ENCODE measurements at places on chromosomes 11 and 22.

- no peak for DNase-seq
These were observed 1.6 kb upstream of the ACY3 start for GRCh38 chr11:67651976-67652781.

DNA sequence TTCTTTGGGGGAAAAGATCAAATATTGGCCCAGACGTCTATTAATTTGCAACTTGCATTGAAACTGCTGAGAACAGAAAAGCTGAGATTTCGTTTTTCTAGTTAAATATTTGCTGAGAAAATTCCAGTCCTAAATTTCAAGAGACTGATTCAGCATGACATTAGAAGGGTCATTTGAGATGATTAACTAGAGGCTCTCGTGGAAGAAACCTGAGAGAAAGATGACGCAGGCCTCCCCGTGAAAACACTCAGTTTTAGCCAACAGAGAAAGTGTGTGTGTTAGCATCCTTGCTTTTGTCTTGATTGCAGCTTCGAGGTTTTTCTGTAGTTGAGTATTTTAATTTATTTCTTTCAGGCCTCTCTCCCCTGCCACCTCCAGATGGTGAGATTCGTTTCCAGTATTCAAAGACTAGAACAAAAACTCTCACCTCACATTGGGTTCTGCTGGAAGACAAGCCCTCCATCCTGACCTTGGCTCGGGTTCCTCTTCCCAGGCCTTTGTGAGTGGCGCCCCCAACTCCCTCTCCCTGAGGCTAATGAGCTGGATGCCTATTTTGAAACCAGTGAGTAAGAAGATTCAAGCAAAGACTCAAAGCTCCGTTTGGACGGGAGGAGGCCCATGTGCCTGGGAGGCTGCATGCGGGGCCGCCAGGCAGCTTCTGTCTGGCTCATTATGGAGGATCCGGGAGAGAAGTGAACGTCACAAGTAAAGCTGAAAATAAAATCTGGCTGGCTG is 52.4 kb downstream of the CELSR1 start:
- no peak for DNase-seq

DNA sequence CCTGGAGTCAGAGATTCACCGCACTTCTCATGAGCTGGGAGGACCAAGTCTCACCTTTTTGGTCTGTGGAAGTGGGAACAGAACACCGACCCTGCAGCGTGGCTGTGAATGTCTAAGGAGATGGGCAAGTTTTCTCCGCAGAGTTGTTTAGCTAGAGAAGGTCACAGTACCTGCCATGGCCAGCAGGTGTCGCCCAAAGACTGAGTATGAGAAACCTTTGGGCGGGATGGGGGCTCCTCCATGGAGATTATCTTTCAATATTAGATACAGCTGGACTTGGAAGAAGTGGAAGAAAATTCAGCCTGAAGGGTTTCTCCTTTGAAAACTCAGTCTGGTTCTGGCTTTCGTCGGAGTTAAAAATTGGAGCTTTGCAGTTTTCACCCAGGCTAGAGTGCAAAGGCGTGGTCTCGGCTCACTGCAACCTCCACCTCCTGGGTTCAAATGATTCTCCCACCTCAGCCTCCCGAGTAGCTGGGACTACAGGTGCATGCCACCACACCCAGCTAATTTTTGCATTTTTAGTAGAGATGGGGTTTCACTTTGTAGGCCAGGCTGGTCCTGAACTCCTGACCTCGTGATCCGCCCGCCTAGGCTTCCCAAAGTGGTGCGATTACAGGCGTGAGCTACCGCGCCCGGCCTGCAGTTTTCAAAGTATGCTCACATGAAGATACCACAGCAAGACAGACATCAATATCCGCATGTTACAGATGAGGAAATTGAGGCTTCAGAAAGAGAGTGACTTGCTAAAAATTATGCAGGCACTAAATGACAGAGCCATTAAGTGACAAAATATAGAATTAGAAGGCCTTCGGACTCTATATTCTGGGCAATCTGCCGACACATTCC is 10.7 kb upstream of the DSCAML1 start:
- DNase-seq, result peak; percentile 75

DNA sequence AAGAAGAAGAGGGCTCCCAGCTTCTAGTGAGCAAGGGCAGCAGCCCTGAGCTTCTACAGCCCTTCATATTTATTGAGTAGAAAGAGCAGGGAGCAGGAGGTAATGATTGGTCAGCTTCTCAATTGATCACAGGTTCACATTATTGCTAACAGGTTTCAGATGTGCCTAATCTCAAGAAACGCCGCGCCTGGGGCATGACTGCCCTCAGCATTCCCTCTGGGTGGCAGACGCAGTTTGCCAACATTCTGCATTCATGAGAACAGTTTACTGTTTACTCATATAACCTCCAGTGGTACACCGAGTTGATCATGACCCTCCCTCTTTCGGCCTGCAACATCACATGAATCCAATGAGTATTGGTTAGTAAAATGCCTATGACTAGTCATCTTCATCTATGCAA is 4.7 kb upstream of the ZNF74 start:
- no peak for DNase-seq

DNA sequence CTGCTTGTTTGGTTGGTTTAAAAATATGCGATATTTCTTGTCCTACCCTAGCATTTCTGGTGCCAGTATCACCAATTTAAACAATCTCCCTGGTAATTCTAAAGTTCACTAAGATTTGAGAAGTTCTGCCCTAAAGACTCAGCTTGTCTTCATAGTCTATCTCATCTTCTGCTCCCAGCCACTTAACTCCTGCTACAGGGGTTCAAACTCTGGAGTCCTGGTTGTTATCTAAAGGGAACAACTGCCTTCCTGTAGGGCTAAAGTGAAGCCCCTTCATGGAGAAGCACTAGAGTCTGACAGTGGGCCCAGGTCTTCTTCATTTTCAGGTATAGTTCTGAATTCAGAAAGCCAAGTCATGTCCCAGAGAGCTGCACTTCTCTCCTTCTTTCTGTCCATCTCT is 73.2 kb downstream of the CTNND1 start:
- no peak for DNase-seq

DNA sequence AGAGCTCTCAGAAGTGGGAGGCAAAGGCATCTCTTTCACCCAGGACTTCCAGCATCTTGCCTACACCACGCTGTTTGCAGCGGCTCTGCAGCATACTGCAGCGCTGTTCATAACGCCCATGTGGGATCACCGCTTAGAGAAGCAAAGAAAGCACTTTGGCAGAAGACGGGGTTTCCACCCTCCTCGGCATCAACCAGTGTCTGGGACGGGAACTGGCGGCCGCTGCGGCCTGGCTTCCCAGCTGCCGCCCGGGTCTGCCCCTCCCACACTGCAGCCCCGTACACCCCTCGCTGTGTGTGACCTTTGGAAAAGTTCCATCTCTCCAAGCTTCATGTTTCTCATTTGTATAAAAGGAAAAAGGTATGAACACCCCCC is 545 bp upstream of the TIRAP start:
- peak; percentile 63 for DNase-seq

DNA sequence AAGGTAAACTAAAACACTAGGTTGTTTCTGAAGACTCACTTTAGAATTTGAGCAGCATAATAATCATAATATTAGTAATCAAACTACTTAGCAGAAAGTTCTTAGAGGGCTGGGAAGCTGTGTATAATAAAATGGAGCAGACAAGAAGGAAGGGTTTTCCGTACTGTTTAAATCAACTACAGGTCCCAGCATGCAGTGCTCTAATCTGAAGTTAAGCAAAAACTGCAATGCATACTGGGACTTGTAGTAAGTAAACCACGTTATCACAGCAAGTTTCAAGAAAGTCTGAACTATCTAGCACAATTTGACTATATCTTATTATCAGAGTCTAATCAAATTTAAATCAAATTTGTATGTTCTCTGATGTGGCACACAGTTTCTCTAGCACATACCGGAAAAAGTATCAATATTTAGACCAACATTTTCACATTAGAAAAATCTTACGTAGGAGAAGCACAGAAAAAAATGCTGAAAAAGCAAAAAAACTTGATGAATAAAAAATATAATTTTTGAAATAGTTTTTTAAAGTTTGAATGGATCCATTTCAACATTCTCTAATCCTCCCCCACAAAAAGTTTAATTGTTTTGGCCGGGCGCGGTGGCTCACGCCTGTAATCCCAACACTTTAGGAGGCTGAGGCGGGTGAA is 8.2 kb downstream of the PHF21A start:
- DNase-seq, result peak; percentile 81

- peak; percentile 66 for DNase-seq
These were observed 233.3 kb downstream of the CTTN start for GRCh38 chr11:70631624-70632047.

DNA sequence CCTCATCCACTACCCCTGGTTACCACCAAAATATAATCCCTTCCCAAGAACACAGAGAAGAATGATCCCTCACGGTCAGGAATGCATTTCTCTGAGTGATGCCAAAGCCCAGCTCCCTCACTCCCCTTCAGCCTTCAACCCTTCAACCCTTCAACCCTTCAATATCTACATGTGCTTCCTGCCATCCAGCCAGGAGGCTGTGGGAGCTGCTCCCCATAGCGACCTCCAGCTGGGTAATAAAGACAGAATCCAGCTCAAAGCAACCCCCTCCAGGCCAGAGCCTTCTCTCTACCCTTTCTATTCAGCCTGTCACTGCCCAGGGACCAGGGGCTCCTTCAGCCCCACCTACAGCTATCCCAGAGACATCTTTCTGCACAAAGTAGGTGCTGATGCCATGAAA is 2.7 kb downstream of the ARHGAP1 start:
- no peak for DNase-seq

DNA sequence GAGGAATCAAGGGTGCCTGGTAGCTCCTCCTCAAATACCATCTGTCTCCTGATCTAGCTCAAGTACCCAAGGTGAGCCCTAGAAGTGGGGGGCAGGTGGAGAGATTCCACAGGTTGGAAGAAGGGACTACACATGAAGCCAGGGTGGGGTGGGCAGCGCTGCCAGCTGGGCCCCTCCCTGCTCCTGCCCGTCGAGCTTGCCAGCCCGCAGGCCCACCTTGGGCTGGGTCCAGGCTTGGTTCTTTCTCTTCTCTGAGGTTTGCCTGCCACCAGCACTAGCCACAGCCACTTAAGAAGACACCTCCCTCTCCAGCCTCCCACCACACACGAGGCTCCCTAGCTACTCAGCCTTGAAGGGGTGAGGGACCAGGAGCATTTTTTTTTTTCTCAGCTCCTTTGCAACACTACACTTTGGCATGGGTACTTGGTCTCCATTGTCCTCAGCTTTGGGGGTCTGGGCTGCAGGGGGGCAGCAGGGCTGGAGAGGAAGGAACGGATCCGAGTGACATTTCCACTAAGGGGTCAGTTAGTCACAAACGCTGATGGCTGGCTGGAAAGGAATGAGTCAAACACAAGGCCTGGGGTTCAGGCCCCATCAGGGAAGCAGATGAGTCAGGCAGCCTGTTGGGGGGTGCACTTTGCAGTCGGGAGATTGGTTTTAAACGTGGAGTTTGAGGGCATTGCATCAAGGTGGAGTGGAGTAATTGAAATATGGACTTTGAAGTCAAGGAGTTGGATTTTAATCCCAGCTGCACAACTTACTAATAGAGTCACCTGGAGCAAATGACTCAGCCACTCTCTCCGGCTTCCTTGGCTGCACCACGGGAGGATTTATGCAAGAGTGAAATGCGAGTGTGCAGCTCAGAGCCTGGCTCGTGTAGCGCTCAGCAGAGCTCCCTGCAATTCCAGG is 7.4 kb upstream of the NPTXR start:
- DNase-seq, result no peak
